ENCODE measurements at places on chromosomes 5 and 9.

DNA sequence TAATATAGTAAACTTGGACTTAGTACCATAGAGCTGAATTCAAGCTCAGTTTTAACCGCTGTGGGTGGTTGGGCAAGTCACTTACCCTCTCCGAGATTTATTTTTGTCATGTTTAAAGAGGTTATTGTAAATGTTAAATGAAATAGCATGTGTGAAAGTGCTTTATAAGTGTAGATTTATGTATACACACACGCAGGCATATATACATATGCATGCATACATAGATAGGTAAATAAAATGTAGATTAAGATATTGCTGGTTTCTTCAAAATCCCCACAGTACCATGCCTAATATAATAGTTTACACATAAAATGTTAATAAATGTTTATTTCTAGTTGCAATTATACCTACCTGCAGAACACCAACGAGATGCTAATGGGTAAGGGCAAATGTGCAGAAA, 164.5 kb upstream of the EGFLAM start:
- DNase-seq: no peak

GRCh38 chr5:150215979-150216944, 26.4 kb downstream of the SLC6A7 start:
- DNase-seq: no peak

DNA sequence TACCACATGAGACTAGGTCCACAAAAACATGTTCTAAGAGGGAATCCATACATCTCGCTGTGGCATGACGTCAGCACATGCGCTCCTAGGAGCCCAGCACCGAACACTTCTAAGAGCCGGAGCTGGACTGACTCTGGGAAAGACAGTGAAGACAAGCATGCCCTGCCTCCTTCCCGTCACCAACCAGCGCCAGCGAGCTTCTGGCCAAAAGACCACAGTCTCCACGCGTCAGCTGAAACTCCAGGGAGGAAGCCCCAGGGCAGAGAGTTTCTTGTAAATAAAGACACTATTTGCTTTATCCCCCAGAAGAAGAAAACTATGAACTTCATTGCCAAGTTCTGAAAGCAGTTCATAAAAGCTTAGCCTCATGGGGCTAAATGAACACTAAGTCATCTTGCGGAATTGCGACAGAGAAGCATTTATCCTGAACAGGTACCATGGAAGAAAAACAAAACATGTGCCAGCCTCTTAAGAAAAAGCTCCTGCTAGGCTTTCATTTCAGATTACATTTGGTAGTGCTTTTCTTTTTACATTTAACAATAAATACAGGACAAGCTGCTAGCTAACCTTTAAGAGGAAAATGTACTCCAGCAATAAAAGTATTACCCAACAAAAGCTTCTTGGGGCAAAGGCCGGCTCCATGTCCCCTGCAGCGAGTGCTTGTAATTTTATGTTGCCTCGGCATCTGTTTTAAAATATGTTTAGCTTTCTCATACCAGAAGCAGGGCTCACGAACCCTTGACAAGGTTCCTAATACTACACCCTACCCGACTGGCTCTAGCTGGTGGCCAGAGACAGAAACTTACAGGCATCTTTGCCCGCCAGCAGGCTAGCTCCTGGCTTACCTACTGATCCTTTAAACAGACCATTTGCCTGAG, 96.5 kb downstream of the PRRT1B start:
- peak; percentile 20 for DNase-seq

DNA sequence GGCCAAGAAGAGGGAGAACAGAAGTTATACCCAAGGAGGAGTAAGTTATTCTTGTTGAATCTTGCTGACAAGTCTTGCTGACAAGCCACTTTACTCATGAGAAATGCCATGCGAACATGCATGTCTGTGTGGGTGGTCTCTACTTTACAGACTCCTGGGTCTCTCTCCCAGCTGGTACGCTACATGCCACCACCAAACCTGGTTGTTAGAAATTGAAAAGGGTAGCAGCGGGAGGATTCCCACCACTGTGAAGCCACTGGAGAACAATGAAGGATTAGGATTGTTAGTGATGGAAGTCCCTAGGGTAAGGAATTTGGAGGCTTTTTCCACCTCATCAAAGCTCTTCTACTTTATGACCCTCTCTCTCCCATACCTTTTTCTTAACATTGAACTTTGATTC, 53.6 kb upstream of the GABRB2 start:
- DNase-seq: no peak

- peak; percentile 69 for DNase-seq
Observed at GRCh38 chr5:103523319-103523718, 39.3 kb downstream of the NUDT12 start.

GRCh38 chr5:17316970-17317459, 99.6 kb downstream of the BASP1 start:
- peak; percentile 34 for DNase-seq

DNA sequence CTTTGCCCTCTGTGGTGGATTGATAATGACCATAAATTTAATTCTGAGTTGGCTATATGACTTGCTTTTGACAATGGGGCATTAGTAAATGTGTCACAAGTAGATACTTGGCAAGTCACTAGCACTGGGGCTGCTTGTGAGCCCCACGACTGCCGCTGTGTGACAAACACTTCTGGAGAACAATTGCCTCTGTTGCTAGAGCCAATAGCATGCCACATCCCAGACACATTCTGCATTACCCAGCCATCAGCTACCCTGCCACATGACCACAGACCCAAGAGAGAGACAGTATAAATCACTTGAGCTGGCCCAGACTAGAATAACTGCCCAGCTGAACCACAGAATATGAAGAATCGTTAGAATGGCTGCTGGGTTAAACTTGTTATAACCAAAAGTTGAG, 753.2 kb upstream of the DMAC1 start:
- DNase-seq: no peak

All from amniotic epithelial cell (primary cell).